ENCODE measurements at places on chromosomes 13 and 19.

DNA sequence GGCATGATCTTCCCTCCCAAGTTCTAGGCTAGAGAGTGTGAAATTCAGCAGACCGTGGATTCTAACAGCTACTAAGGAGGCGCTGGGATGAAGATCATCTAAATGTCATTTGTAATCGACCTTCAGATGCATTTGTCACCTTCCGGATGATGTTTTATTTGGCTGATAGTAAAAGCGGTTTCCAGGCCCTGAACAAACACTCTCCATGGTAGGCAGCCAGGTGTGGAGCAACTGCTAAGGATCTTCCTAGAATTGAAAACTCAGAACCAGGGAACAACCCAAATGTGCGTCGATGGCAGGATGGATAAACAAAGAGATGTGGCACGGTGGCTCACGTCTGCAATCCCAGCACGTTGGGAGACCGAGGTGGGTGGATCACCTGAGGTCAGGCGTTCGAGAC is 107.2 kb upstream of the CACNA1A start:
- DNase-seq = no peak

- no peak for DNase-seq
Observed at GRCh38 chr13:43666403-43666802, 120.4 kb downstream of the ENOX1 start.

- no peak for DNase-seq
Observed at GRCh38 chr19:48755787-48756186, 463 bp downstream of the FGF21 start.

GRCh38 chr13:81012031-81012430 is 671.1 kb upstream of the SPRY2 start:
- DNase-seq = no peak

DNA sequence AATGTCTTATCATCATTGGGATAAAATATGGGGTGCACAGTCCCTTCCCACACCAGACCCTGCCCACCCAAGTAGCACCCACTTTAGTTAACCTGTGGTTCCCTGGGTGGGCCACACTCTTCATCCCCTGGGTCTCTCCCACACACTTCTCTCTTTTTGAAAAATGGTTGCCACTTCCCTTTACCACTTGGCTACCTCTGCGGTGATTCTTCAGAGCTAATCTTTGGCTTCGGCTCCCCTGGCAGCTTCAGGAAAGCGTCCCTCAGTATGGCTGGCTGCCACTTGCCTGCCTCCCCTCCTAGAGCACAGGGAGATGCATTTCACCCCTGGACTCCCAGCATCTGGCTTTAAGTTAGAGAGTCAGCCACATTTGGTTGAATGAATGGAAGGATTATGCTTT is 18.2 kb downstream of the CCNA1 start:
- DNase-seq = no peak

DNA sequence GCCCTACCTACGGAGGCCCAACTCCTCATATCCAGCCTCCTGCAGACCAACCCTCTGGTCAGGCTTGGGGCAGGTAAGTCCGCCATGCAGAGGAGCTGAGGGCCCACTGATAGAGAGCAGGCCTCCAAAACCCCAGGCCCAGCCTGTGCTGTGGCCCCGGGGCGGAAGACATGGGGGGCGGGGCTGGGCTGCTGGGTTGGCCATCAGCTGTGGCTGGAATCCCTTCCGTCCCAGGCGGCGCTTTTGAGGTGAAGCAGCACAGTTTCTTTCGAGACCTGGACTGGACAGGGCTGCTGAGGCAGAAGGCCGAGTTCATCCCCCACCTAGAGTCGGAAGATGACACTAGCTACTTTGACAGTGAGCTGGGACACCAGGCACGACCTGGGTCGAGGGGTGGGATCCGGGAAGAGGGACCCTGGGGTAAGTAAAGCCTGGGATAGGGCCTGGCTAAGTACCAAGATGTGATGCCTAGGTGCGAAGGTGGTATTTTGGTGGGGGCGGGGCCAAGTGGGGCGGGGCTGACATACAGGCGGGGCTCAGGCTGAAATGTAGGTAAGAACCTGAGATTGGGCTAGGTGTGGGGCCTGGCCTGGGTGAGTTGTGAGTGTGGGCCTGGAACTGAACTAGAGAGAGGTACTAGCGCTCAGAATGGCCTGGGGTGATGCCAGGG is 15.4 kb downstream of the DNASE2 start:
- no peak for DNase-seq

- DNase-seq = no peak
Observed at GRCh38 chr13:106445996-106446395, 89.5 kb downstream of the EFNB2 start.

- DNase-seq = no peak
Observed at GRCh38 chr13:22592515-22592914, 588.3 kb upstream of the SGCG start.

DNA sequence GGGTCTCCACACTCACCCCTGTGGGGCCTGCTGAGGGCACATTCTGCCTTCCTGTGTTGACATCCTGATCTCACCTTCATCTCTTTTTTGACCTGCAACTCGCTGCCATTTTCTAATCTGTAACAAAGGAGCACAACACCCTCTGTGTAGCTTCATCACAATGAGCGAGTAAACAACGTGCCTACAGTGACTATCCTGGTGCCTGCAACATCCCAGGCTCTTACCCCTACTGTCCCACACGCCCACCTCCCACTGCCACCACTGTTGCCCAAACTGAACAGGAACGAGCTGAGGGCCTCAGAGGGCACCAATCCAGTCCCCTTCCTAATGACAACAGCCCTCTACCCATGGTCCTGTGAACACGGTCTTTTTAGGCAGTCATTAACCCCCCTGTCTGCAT is 102.2 kb upstream of the GJB6 start:
- DNase-seq = no peak

GRCh38 chr19:9205501-9206113 is 13.8 kb downstream of the OR7D4 start:
- DNase-seq = peak; percentile 33

GRCh38 chr19:43581467-43581866 is 5.9 kb downstream of the PINLYP start:
- DNase-seq = no peak

DNA sequence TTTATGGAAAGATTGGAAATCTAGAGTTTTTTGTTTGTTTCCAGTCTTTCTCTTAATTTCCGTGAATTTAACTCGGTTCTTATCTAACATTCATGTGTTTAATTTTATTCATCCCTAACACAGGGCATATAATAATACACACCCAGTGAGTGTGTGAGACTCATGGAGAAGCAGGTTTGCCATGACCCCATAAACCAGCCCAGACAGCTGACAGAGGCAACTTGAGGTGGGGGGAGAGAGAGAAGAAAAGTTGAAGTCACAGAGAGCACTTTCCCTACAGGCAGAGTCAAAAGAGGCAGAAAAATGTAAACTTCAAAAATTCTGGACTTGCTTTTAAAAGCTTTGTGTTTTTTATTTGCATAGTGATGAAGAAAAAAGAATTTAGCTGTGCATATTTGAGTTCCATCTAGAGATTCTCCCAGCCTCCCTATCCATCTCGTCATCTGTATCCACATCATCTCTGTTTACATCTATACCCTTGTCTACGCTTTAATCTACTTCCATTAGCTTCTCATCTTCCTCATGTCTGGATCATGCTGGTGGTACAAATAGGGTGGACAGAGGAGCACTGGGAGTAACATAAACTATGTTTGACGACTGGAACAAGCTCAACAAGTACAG is 60.2 kb downstream of the THSD1 start:
- no peak for DNase-seq

DNA sequence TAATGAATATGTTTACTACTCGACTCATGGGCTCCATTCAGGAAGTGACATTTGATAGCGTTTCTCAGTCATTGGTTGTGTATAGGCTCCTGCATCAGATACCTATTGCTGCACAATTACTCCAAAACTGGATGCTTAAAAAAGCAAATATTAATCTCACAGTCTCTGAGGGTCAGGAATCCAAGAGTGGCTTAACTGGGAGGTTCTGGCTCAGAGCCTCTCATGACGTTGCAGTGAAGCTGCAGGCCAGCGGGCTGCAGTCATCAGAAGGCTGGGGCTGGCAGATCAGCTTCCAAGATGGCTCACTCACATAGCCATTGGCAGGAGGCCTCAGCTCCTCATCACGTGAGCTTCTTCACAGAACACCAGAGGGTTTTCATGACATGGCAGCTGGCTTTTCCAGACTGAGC is 525.1 kb upstream of the NBEA start:
- DNase-seq = no peak

GRCh38 chr13:108409730-108410129 is 140.2 kb downstream of the TNFSF13B start:
- DNase-seq = no peak

GRCh38 chr19:32457571-32458158 is 52.1 kb downstream of the DPY19L3 start:
- no peak for DNase-seq

DNA sequence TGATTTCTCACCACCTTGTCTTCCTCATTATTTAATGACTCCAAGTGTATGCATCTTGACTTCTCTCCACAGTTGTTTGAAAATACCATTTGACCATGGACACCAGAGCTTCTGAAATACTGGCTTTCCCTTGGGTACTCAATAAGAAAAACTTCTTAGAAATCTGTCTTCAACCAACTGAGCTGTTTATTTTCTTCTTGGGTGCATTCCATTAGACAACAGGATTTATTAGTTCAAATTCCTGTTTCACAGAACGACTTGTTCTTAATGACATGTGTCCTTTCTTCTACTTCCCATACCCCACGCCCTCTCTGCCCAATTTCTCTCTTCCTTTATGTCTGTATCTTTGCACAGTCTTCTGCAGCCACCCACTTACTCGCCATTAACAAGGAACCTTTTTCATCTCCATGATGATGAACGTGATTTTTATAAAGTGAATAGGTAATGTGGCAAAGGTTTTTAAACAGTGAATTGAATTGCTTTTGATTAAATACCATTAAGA is 11.3 kb upstream of the ITM2B start:
- DNase-seq = no peak

- no peak for DNase-seq
Observed at GRCh38 chr13:23848019-23848418, 41.2 kb downstream of the MIPEP start.

- DNase-seq = no peak
Observed at GRCh38 chr13:22789916-22790315, 390.9 kb upstream of the SGCG start.

DNA sequence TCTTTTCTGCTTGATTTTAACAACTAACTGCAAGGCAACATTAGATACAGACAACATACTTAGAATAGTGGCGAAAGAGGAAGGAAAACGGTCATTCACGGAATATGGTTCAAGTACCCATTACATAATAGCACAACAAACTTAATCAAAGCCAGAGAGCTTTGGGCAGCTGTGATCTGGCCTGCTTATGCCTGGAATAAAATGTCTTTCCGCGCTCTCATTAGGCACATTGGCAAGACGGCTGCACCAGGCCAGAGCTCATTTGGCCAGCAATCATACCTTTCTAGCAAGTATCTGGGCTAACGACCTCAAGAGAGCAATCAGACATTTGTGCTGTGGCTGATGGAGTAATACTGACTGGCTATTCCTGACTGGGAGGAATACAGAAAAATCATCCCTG is 112.8 kb downstream of the NALCN start:
- no peak for DNase-seq

- no peak for DNase-seq
Observed at GRCh38 chr19:51347209-51347928, 5.4 kb upstream of the VSIG10L start.

DNA sequence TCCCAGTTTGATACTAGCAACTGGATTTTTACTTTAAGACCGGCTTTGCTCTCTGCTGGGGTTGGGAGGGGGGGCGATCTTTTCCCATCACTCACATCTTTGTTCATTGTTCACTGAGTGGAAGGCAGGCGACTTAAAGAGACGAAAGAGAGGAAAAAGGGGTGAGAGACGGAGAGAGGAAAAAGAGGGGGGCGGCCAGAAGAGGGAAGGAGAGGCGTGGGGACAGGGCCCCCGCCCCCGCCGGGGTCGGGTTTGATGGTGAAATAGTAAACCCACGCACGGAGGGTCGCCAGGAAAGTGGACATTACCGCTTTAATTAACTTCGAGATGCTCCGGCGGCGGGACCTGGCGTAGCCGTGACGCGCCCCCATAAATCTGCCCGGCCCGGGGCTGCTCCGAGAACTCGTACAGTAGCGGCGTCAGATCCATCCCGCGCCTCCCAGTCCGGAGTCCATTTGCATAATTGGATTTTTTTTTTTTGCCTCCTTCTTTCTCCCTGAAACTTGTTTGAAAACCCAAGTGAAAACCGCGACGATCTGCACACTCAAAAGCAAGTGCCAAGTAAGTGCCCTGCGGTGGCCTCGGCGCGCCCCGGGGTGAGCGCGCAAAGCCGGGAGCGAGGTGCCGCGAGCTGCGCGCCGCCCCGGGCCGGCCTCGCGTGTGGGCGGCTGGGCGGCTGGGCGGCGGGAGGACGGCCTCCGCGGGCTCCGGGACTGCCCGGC is 143.9 kb upstream of the ZNF536 start:
- no peak for DNase-seq

- no peak for DNase-seq
Observed at GRCh38 chr13:39580881-39581575, 22.0 kb downstream of the LHFPL6 start.

DNA sequence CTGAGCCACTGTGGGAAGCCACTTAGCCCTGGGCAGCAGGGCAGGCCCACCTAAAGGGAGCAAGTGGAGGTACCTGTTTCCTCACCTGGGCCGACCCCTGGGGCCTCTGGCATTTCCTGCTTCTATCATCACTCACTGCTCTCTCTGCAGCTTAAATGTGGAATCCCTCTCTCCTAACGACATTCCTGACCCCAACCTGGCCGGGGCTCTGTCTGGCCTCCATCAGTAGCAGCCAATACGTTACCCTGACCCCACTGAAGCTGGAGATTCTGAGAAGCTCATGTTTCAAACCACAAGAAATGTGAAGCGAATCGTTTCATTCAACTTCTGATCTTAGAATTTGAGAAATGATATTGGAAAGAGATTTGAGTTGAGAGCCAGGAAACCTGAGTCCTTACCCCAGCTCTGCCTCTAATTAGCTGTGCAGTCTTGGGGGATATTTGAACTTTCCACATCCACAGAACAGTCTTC is 39.9 kb downstream of the DOCK9 start:
- no peak for DNase-seq

DNA sequence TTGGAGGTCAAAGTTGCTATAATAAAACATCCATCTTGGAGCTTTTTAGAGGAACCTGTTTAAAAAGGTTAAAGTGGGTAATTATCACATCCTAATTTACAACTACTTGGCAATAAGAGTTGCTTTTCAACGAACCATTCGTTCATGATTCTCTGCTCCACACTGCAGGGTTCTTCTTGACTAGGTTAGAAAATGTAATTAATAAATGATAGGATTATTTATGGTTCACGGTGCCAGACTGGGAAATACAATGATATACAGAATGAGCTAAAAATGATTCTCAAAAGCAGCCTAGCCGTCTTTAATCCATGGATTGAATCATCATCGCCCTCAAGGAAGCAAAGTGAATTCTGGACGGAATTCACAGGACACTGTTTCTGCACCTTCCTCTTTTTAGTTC is 291.2 kb downstream of the TEX29 start:
- DNase-seq = no peak

DNA sequence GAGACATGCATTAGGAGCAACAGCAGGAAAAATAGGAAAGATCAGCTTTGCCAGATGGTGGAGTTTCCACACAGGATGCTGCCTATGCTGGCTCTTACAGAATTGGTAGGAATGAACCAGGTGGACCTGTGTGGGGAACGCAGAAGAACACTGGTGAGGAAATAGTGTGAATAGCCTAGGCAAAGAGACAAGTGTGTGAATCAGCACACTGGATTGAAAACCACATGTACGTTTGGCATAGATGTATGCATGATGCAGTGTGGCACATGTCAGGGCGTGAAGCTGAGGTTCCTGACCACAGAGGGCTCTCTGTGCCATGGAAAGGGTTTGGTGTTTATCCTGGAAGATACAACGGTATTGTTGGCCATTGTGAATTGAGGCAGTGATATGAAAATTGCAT is 156.5 kb upstream of the SLC10A2 start:
- no peak for DNase-seq
